ENCODE measurements at places on chromosomes 12 and 14.

DNA sequence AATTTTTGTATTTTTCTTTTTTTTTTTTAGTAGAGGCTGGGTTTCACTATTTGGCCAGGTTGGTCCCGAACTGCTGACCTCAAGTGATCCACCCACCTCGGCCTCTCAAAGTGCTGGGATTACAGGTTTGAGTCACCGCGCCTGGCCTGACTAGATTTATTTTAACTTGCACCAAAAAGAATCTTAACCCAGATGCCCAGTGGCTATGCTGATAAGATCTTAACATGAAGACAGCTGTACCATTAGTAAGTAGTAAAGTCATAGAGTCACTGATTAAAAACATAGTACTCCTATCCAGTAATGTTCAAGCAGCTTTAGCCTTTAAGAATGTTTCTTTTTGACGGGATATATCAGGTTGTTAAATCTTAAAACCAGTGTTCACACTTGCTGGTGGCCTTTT is 1061.8 kb upstream of the FLRT2 start:
- no peak for DNase-seq

DNA sequence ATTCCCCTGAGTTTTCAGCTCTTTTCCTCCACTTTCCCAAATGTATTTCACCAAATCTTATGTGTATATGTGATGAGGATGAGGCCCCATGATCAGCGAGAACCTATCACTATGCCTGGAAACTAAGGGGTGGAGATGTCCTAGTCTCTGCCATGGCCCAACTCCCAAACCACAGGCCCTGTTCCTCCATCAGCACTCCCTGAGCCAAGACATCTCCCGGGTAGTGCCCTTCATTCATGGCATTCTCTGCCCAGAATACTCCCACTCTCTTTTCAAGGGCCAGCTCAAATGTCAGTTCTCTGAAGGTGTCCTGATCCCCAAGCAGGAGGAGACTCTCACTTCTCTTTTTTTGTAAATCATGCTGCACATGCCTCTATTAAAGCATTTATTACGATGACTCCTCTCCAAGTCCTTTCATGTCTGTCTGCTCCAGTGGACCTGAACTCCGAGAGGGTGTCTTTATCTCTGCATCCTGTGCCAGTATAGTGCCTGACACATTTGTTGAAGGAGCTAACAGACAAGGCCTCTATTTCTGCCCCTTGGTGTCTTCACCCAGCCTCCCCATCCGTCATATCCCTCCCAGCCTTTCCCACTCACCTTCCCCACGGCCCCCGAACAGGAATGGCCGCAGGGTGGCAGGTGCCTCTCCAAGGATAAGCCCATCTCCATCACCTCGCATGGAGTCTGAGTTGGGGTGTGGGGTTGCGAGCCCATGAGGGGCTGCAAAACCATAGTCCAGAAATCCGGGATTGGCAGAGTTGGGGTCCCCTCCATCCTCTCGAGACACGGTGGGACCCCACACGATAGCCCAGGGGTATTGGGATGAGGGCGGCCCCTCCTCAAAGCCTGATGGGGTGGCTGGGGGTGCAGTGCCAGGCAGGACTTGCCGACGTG is 3.7 kb downstream of the PIANP start:
- no peak for DNase-seq

- DNase-seq, result no peak
Measured at GRCh38 chr14:94088516-94088915, 7.4 kb downstream of the IFI27L1 start.

- DNase-seq, result no peak
Measured at GRCh38 chr14:47857646-47858045, 182.2 kb upstream of the MDGA2 start.

DNA sequence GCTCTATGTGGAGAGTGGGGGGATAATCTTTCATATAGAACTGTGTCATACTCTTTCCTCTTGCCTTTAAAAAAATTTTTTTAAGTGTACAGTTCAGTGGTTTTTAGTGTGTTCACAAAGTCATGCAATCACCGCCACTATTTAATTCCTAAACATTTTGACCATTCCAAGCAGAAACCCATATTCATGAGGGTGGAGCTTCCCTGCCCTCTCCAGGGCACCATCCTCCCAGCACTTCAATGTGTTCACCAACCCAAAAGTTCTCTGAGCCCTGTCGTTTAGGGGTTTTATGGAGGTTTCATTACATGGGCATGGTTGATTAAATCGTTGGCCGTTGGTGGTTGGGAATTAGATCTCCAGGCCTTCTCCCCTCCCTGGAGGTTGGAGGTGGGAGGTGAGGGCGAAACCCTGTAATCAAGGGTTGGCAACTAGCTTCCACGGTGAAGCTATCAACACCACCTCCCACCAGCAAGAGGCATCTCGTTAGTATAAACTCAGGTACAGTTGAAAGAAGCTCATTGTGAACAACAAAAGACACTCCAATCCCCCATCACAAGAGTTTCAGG is 42.8 kb upstream of the WNK1 start:
- no peak for DNase-seq

DNA sequence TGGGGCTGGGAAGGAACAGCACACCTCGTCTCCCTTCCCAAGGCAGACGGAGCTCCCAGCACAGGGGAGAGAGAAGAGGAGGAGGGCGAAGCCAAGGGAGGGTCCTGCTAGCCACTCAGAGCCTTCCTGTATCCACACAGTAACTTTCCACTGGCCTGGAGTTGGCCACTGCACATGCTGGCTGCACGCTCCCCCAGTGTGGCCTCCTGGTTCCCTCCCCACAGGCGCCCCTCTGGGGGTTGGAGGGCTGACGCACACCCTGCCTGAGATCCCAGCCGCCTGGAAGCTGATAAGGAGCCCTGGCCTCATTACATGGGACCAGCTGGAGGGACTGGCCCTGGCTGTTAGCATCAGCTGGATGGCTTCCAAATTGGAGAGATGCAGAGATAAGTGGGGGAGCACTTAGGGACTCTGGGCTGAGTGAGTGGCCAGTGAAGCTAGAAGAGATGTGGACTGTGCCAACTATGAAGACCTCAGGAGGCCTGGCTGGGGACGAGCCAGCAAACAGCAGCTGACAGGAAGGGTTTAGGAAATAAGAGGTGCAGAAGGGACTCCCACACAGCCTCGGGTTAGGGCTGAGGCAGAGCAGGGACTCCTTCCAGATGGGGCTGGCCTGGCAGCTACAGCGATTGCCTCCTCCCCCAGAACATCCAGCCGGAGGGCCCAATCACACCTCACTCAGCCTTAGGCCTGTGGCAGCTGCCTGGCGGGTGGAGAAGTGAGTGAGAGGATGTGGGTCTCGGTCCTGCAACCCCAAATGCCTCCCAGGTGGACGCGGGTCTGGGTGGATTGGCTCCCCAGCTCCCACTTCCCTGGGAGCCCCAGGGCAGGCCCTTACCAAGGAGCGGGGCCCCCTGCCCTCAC is 26.3 kb upstream of the BCDIN3D start:
- DNase-seq, result peak; percentile 97
